ENCODE measurements at places on chromosomes 3 and 15. TPM values are rescaled to one million over a fixed set of nuclear protein-coding genes. Genes with fewer than 3 reads are reported as not detected.
A peak's percentile ranks its signal among the peaks of the same experiment; 100 is the strongest.

GRCh38 chr3:189229196-189229828 lies 57.5 kb downstream of the TPRG1 start:
- DNase-seq: no peak

The FAM43A gene
- 9.9 TPM for total RNA-seq

- DNase-seq: no peak
Measured at GRCh38 chr3:67311440-67311839, 313.3 kb downstream of the KBTBD8 start.

The GLDN gene
- not detected for total RNA-seq

- DNase-seq: no peak
Measured at GRCh38 chr15:49079340-49080039, 33.2 kb upstream of the SECISBP2L start.

GRCh38 chr15:51262463-51262862 lies 75.9 kb downstream of the CYP19A1 start:
- no peak for DNase-seq

GRCh38 chr3:53223541-53223966 lies 32.3 kb downstream of the TKT start:
- DNase-seq: no peak

The TM4SF1 gene
- total RNA-seq: not detected

The TUBGCP5 gene
- 26.0 TPM for total RNA-seq

GRCh38 chr15:70741107-70741531 lies 22.2 kb downstream of the UACA start:
- DNase-seq: no peak

The TMEM207 gene
- total RNA-seq: not detected

GRCh38 chr15:38954090-38954489 lies 389.5 kb upstream of the RASGRP1 start:
- no peak for DNase-seq

GRCh38 chr3:24867783-24868182 lies 373.1 kb upstream of the THRB start:
- no peak for DNase-seq

GRCh38 chr3:110180733-110181132 lies 843.4 kb upstream of the DPPA4 start:
- no peak for DNase-seq

The ZNF662 gene
- total RNA-seq: 2.7 TPM

The ADPRH gene
- 1.2 TPM for total RNA-seq

The VGLL3 gene
- not detected for total RNA-seq

- no peak for DNase-seq
Measured at GRCh38 chr3:194379651-194380050, 10.1 kb upstream of the LRRC15 start.

DNA sequence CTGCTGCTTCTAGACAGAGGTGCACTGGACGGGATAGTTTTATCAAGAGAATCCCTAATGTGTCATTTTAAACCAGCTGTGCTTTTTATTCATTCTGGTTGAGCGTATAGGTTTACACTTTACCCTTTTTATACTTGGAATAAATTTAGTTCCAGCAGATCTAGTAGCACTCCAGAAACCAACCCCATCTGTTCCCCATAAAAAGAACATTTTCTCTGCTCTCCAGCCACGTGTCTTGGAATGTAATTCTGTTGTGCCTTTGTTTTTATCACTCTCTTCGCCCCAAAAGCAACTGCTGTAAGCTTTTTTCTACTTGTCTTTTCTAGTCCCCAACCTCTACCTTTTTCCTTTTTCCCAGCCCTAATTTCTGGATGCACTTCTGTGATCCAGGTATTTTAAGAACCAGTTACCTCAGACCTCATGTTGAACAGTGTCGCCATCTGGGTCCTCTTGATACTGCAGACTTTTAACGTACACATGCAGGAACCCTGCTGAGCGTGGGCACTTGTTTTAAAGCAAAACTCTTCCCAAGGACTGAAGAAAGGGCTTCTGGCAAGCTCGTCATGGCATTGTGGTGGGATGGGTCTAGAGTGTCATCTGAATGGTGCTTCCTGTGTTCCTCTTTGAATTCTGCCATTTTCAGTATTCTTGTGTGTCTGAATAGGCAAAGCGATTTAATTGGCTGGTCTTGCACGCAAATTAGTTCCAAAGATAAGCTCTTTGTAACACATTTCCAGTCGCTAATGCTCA lies 5.7 kb upstream of the EXOG start:
- DNase-seq: no peak

GRCh38 chr15:90834626-90835025 lies 33.8 kb upstream of the FURIN start:
- no peak for DNase-seq

GRCh38 chr15:43867096-43867495 lies 40.3 kb downstream of the WDR76 start:
- no peak for DNase-seq

GRCh38 chr3:155178810-155179436 lies 98.8 kb downstream of the MME start:
- DNase-seq: no peak

The PRR20G gene
- not detected for total RNA-seq

The KBTBD13 gene
- total RNA-seq: not detected

DNA sequence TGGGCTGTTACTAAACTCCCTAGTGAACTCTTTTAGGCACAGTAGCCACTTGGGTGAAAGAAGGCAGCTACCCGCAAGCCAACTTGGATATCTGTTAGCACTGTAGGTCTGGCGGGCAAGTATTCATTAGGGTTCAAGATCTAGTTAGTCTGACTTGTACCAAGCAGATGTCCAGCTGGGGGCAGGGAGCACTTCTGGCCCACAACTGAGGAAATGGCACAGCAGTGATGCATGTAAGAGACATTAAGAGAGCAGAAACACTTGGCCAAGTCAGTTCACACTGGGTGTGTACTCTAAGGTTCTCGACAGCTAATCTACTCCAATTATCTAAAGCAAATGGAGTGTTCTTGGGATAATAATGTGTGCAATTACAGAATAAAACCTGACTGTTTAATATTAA lies 131.7 kb downstream of the CTNNB1 start:
- DNase-seq: no peak

GRCh38 chr3:116179091-116179490 lies 266.2 kb downstream of the LSAMP start:
- DNase-seq: no peak

GRCh38 chr3:14458434-14459275 lies 56.2 kb downstream of the SLC6A6 start:
- no peak for DNase-seq

- DNase-seq: peak; percentile 9
Measured at GRCh38 chr3:156816091-156816793, 9.9 kb upstream of the LEKR1 start.

GRCh38 chr3:171614318-171614921 lies 154.2 kb upstream of the TNIK start:
- peak; percentile 1 for DNase-seq

GRCh38 chr15:79433276-79433990 lies 1.3 kb downstream of the MINAR1 start:
- DNase-seq: no peak

- no peak for DNase-seq
Measured at GRCh38 chr3:159151130-159151529, 349.3 kb downstream of the MFSD1 start.

DNA sequence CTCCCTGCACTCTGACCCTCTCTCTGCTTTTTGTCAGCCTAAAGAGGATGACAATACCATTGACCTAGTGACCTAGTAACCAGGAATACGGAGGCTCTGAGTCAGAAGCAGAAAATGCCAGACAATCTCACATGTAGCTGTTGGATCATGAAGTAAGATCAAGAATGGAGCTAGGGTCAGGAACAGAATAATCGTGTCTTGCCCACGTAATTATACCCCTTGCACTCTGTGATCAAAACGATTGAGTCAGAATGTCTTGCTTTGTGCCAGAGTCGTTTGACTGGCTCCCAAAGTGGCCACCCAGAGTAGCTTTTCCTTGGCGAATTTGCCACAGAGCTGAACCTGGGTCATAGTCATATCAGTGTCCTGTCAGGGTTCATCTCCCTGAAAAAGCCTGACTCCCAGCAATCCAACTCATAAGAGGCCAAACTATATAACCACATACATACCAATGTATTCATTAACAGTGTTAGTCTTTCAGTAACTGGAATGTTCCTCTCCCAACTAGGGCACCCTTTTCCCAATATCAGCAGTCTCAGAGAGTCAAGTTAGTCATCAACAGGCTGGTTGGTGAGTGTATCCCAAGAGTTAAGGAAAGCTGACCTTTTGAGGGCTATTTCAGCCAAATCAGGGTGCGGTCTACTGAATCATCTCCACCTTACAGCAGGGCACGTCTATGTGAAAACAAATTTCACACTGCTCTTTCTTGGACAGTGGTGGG lies 5.0 kb upstream of the CDV3 start:
- DNase-seq: no peak

GRCh38 chr3:187830181-187830580 lies 84.9 kb upstream of the BCL6 start:
- DNase-seq: no peak

The GPR160 gene
- 14.9 TPM for total RNA-seq

- no peak for DNase-seq
Measured at GRCh38 chr3:161851941-161852566, 355.4 kb downstream of the OTOL1 start.

DNA sequence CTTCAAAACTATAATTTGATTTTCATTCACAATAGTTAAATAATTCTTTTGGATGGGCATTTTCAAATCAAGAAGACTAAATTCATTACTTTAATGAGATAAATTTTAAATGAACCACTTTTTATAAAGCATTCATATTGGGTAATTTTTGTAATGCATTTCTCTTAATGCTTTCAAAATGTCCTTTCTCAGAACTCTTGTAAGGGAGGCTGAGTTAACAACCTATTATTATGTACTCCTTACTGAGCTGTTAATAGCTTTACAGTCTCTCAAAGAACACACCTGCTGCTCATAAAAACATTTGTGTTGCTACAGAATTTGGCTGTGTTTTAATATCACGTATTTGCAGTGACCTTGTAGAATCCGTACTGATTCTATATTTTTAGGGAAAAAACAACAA lies 334.0 kb upstream of the ARL6 start:
- no peak for DNase-seq

DNA sequence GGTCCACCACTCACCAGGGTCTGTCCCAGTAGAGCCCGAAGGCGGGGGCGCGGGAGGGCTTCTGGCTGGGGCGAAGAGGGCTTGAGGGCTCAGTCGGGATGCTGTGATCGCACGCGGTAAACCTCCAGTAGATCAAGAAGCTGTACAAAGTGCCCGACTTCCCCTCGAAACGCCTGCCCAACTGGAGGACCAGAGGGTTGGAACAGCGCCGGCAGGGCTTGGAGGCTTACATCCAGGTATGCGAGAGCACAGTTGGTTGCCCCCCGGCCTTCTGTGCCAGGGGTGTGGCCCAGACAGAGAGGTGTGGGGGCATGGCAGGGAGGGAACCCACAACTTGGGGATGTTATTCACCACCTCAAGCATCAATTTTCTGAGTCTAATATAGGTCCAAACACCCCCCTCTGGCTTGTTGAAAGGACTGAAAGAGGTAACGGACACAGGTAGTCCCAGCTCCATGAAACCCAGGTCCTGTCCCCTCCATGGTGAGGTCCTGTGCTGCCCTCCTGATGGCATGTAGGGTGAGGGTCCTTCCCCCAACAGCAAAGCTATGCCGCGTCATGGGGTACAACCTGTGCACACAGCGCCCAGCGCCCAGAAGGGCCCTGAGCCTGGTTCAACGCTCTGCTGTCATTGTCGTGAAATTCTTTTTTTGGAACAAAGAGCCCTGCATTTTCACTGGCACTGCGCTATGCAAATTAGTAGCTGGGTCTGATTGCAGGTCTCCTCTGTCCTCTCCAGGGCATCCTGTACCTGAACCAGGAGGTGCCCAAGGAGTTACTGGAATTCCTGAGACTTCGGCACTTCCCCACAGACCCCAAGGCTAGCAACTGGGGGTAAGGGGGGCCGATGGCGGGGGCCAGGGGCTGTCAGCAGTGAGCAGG lies 1.2 kb downstream of the SNX22 start:
- peak; percentile 15 for DNase-seq

The FAIM gene
- 4.6 TPM for total RNA-seq
